Stimulated activated CD4-positive, alpha-beta T cell treated with anti-CD3 and anti-CD28 coated beads, TNF-alpha, amount 100 ng/mL, for 1 hour (primary cell): ENCODE measurements at places on chromosomes 2 and 18.

GRCh38 chr2:1685957-1686783 is 58.1 kb downstream of the PXDN start:
- no peak for DNase-seq

DNA sequence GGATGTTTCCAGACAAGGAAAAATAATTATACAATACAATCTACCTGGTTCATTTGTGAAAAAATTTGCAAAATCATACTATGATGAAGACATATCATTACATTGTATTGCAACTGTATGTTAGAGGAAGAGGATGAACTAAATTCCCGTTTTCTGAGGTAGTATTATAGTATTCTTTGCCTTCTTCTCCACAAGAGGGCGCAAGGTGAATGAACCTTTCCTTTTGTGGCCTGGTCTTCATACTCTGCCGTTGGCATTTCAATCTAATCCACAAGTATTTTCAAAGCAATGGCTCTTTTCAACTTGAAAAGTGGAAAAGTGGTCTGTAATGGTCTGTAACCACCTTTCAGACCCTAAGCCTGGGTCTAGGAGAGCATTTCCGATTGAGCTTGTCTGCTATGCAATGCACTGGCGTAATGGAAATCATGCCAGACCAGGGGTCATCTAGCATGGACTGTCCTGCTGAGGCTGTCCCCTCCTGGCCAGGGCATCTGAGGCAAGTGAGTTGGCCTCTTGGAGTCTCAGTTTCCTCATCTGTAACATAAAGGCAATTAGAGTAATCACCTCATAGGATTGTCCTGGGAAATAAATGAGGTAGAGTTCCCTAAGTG is 30.8 kb upstream of the ZNF396 start:
- peak; percentile 6 for DNase-seq

DNA sequence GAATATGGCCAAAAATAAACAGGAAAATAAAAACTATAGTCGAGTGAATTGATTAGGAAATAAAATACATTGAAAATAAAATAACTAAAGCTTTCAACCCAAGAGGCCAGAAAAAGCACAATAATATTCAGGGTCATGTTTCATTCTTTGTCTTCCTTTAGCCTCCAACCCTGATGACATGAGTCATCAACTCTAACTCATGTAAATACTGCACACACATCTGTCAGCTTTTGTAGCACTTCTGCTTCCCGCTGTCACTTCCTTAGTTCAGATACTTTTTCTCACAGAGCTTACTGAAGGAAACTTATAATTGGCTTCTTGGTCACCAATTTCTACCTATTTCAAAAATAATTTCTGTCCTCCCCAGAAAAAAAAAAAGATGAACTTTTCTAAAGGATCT is 112.8 kb downstream of the UPP2 start:
- DNase-seq, result no peak

- DNase-seq, result no peak
These were observed 98.8 kb downstream of the ZBTB7C start for GRCh38 chr18:48310353-48310752.

- peak; percentile 72 for DNase-seq
These were observed 261.6 kb downstream of the NAPG start for GRCh38 chr18:10787293-10787901.

- no peak for DNase-seq
These were observed 100.7 kb upstream of the MCFD2 start for GRCh38 chr2:47016172-47016913.

DNA sequence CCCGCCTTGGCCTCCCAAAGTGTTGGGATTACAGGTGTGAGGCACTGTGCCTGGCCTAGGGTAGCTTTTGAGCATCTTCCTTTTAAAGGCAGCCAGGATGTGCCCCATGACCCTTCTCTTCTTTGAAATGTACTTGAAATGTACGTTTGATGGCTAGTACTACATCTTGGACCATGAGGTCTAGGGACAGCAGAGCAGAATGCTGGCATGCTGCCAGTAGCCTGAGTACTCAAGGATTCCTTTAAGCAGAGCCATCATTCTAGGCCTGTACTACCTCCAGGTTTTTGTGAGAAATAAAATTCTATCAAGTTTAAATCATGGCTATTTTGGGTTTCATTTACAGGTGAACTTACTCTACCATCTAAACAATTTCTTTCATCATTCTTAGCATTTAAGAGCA is 2.9 kb upstream of the EML6 start:
- no peak for DNase-seq

GRCh38 chr2:66862885-66863650 is 428.1 kb downstream of the MEIS1 start:
- no peak for DNase-seq

DNA sequence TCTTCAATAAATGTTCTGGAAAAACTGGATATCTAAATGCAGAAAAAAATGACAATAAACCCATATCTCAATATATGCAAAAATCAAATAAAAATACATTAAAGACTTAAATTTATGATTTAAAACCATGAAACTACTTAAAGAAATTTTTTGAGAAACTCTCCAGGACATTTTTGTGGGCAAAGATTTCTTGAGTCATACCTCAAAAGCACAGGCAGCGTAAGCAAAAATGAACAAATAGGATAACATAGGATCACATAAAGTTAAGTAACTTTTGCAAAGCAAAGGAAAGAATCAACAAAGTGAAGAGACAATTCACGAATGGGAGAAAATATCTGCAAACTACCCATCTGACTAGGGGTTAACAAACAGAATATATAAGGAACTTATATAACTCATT is 1545.5 kb downstream of the SUCLG1 start:
- no peak for DNase-seq

DNA sequence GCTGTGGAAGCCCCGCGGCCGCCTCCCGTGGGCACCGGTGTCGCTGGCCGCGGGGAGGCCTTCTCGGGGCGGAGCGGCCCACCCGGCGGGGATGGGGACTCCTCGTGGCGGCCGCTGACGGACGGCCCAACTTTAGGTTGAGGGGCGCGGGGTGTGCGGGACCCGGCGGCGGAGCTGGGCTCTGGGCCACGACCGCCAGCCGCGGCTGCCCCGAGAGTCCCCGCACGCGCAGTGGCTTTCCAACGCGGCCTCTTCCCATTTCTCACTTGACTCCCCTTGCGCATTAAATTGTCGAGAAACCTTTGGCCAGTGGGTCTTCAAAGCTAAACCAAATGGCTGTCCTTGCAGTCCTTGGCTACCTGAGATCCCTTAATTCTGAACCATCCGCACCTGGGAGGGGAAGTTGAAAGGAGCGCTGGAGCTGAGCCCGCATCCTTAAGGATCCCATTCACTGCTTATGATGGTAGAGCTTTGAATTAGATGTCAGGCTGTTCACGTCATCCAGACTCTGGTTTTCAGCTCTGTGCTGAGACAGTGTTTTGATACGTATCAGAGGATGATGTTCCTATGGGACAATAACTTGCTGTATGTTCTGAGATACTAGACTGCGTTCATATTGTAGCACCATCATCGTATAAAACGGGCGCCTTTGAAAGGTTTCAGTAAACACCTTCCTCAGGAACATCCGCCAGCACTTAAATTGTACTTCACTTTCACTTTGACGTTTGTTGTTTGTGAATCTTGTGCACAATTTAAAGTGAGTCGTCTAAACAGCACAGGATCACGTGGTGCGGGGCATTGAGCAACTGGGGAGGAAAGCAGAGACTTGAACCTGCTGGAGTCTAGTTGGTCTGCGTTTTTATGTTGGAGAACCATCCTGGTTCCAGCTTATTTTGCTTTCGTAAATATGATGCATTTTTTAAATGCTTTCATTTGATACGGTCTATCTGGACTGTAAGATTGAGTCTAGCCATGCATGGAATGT is 874 bp downstream of the CLIP4 start:
- DNase-seq, result peak; percentile 20

DNA sequence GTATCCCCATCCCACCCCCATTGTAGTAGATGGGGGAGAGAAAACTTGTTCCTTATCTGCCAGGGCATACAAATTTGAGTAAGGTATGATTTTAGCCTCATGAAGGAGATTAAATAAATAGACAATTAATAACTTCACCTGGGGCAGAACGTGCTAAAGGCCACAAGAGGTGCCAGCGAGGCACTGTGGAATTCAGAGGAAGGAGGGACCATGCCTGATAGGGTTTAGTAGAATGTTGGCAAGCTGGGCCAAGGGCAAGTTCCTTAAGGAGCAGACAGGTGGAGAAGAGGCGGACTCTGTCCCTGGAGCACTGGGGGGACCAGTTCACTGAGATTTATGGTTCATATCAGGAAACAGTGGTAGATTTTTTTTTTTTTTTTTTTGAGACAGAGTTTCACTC is 22.5 kb downstream of the STAMBP start:
- DNase-seq, result no peak

- no peak for DNase-seq
These were observed 911.4 kb upstream of the SLC39A10 start for GRCh38 chr2:194745557-194746146.

- DNase-seq, result no peak
These were observed 5.7 kb downstream of the DSEL start for GRCh38 chr18:67510831-67511230.

DNA sequence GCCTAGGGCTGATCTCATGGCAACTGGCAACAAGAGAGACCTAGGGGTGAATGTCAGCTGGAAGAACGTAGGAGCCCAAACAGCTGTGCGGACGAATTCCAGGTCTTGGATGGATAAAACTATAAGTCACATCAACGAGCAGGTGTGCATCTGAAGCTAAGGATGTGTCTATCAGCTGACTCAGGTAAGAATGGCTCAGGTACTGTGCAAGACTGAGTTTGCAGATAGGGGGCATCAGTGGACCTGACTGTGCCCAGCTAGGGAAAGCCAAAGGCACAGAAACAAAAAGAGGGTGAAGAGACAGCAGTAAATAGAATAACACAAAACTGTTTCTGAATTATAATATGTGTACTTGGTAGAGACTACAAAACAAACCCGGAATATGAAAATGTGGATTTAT is 357.3 kb downstream of the ZEB2 start:
- peak; percentile 6 for DNase-seq

DNA sequence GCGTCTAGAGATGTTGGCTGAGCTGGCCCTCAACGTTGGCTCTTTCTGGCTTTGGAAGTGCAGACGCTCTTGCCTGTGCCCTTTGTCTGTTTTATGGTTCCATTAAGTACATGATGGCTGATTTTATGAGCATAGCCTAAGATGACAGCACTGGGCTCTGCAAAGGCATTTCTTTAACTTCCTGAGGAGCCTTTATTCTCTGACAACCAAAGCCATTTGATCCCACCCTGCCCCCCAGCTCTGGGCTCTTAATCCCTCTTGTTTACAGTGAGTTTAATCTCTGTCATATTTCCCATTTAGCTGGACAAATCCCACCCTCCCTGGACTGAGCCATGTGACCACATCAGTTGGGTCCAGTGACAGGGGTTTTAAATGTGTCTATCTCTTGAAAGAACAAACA is 195.9 kb downstream of the ACKR3 start:
- DNase-seq, result no peak

DNA sequence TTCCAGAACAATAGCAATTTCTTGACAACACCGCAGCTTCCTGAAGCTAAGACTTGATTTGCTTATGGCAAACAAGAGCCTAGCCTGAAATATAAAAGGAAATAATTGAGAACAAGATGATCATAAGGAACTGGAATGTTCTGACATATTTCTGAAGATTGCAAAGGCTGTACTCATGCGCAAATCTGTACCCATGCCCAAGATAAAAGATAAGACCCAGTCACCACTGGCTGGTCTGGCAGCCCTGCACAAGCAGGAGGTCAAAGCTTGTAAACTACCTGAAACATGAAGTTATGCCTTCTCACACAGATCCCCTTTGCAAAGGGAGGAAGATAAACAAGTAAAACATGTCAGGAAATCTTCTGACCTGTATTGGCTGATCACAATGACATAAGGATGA is 160.8 kb upstream of the GYPC start:
- no peak for DNase-seq

DNA sequence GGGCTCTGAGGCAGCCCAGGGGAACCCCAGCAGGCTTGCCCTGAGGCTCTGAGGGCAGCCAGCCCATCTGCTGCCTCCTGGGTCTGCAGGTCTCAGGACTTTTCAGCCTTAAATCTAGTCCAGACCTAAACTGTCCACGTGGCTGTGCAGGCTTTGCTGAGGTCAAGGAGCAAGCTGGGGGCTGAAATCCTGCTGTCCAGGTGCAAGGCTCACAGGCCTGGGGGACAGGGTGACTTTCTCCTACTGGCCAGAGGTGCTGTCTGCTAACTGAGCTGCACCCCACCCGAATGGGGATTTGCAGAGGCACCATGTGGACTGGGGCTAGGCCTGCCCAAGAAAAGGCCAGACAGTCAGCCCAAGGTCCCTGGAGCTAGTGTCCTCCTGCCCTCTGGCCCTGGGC is 32.1 kb downstream of the SDC1 start:
- DNase-seq, result no peak

DNA sequence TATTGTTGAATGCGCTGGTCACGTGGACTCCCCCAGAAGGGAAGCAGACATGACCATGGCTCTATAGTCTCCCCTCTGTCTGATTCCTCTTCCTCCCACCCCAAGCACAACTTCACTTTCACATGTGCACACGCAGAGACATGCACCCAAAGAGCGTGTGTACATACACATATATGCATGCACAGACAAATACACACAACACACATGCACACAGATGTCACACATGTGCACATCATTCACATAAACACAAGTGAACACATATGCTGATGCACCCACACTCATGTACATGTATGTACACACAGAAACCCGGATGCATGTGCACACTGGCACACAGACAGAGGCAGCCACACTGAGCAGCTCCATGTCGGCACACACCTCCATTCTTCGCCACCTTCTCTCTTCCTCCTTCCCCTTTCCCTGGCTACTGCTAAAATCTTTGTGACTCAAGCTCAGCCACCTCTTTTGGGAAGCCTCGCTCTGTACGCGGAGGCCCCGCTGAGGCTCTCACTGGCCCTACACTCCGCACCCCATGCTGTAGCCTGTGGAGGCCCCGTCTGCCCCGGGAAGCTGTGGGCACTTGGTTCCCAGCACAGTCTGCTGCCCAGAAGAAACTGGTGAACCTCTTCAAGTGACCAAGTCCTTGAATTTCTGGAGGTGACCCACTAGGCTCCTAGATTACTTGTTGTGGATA is 101.6 kb upstream of the TEX51 start:
- no peak for DNase-seq

DNA sequence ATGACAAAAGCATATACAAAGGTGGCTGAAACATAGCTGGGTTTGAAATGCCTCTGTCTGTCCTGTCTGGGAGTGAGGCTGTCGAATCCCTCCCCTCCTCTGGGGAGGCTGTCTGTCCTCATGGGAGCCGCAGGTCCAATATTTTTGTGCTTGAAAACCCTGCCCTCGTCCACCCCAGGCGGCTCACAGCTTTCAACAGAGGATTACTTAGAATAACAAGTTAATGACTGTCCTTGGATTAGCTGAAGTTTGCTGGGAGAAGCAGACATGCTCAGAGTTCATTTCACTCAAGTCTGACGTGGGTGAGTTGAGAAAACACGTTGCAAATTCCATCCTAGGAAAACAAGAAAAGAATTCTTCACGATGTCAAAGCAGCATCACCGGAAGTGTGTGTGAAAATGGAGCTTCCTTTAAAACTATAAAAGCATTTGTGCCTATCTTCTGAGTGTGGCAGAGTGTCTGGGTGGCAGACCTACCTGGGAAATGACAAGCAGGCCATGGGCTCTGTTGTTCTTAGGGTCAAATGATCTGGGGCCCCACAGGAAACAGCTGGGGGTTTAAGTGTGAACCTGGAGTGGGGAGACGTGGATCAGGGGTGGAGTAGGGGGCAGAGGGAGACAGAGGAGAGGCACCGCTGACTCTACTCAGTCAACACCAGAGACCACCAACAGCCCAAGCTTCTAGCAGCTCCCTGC is 77.1 kb downstream of the DDX1 start:
- DNase-seq, result no peak

GRCh38 chr2:186695081-186695756 is 1.4 kb downstream of the FAM171B start:
- no peak for DNase-seq

GRCh38 chr2:190840569-190841172 is 40.0 kb upstream of the GLS start:
- no peak for DNase-seq

- no peak for DNase-seq
These were observed 24.4 kb upstream of the EMILIN2 start for GRCh38 chr18:2822213-2822921.
